Mononuclear cell (primary cell): ENCODE measurements at places on chromosomes 6 and 20. TPM values are rescaled to one million over a fixed set of nuclear protein-coding genes. Genes with fewer than 3 reads are reported as not detected.

Gene ERMARD
- total RNA-seq = 10.9 TPM

Gene COL12A1
- 0.21 TPM for total RNA-seq

Gene CST7
- 48.1 TPM for total RNA-seq

Gene VGLL2
- total RNA-seq = 0.10 TPM

Gene IP6K3
- total RNA-seq = not detected

Gene EPB41L1
- total RNA-seq = 0.21 TPM

Gene PPIL6
- total RNA-seq = 1.9 TPM

Gene SCUBE3
- not detected for total RNA-seq

Gene SPTLC3
- total RNA-seq = 1.0 TPM

Gene CCM2L
- 0.42 TPM for total RNA-seq

Gene CYP39A1
- not detected for total RNA-seq

Gene RBM24
- 0.21 TPM for total RNA-seq

Gene CGAS
- 22.4 TPM for total RNA-seq

Gene SLC22A7
- not detected for total RNA-seq

Gene GHRH
- total RNA-seq = not detected

Gene LRRC1
- total RNA-seq = 0.73 TPM

Gene CNPY3
- total RNA-seq = 77.1 TPM

Gene CGA
- total RNA-seq = not detected

Gene GFOD1
- total RNA-seq = 10.3 TPM

Gene C6orf47
- total RNA-seq = 14.6 TPM

Gene OPN5
- not detected for total RNA-seq

Gene TRIM31
- total RNA-seq = 0.10 TPM

Gene OR2B6
- total RNA-seq = not detected

Gene BPIFB4
- total RNA-seq = not detected

Gene GTSF1L
- total RNA-seq = not detected

Gene CAGE1
- total RNA-seq = 0.94 TPM

Gene PBOV1
- total RNA-seq = not detected

Gene TRIM10
- total RNA-seq = 0.21 TPM

Gene DNAH8
- 0.10 TPM for total RNA-seq

Gene PNLDC1
- total RNA-seq = 0.10 TPM
